ENCODE measurements at places on chromosomes 11 and 22. TPM values are rescaled to one million over a fixed set of nuclear protein-coding genes. Genes with fewer than 3 reads are reported as not detected.

GRCh38 chr11:34512840-34513681, 533 bp downstream of the ELF5 start:
- DNase-seq: peak; percentile 74
- no peak overlapping the region for H3K4me3 ChIP-seq
- H3K36me3 ChIP-seq: no peaks in the 10 kb centered on the region
- H3K27me3 ChIP-seq: no peaks in the 10 kb centered on the region
- H3K4me1 ChIP-seq: no peaks in the 10 kb centered on the region

- no peak overlapping the region for H3K4me3 ChIP-seq
- H3K36me3 ChIP-seq: no peaks in the 10 kb centered on the region
- H3K4me1 ChIP-seq: peaks cover 7% of the 10 kb centered on the region
- no peak overlapping the region for H3K27ac ChIP-seq
Measured at GRCh38 chr22:44068422-44069191, 44.5 kb downstream of the PARVB start.

GRCh38 chr22:30244066-30244465, 2.5 kb downstream of the LIF start:
- H3K27me3 ChIP-seq: no peaks in the 10 kb centered on the region
- peaks cover 52% of the 10 kb centered on the region for H3K36me3 ChIP-seq
- peaks cover 62% of the 10 kb centered on the region for H3K4me1 ChIP-seq
- H3K4me3 ChIP-seq: peak overlapping the region; percentile 98
- peak overlapping the region; percentile 99 for H3K27ac ChIP-seq

DNA sequence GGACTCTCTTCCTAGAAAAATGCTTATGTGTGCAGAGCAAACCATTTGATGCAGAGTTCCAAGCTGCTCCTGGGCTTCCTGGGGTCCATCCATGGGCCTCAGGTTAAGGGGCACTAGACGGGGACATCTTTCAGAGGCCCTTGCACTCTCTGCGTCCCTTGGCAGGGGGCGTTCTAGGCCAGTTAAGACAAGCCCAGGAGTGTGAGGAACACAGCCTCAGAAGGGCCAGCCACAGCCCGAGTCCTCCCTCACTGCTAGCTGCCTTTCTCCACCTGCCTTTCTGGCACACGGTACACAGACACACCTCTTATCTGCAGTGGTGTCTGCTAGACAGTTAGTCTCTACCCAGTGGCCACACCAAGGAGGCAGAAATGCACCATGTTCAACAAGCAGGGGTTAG, 18.0 kb upstream of the BID start:
- H3K27ac ChIP-seq: no peak overlapping the region
- no peaks in the 10 kb centered on the region for H3K4me1 ChIP-seq
- DNase-seq: no peak
- H3K27me3 ChIP-seq: no peaks in the 10 kb centered on the region

- peaks cover 49% of the 10 kb centered on the region for H3K4me1 ChIP-seq
- H3K27ac ChIP-seq: no peak overlapping the region
- no peaks in the 10 kb centered on the region for H3K27me3 ChIP-seq
- DNase-seq: no peak
Measured at GRCh38 chr22:36149441-36149840, 11.1 kb downstream of the APOL3 start.

- H3K4me3 ChIP-seq: no peak overlapping the region
- H3K4me1 ChIP-seq: no peaks in the 10 kb centered on the region
Measured at GRCh38 chr11:15710580-15711275, 596.0 kb downstream of the INSC start.

IFITM10 gene
- total RNA-seq: 0.31 TPM

GNB1L gene
- total RNA-seq: 9.8 TPM

Measured in activated naive CD4-positive, alpha-beta T cell treated with anti-CD3 and anti-CD28 coated beads for 36 hours (primary cell).